ENCODE measurements at places on chromosomes 1 and 21.

GRCh38 chr1:185139246-185139645 is 17.5 kb downstream of the TRMT1L start:
- H3K4me3 ChIP-seq, result no peak overlapping the region
- H3K27ac ChIP-seq, result no peak overlapping the region
- H3K27me3 ChIP-seq, result no peaks in the 10 kb centered on the region
- no peak for DNase-seq
- peaks cover 2% of the 10 kb centered on the region for H3K36me3 ChIP-seq

DNA sequence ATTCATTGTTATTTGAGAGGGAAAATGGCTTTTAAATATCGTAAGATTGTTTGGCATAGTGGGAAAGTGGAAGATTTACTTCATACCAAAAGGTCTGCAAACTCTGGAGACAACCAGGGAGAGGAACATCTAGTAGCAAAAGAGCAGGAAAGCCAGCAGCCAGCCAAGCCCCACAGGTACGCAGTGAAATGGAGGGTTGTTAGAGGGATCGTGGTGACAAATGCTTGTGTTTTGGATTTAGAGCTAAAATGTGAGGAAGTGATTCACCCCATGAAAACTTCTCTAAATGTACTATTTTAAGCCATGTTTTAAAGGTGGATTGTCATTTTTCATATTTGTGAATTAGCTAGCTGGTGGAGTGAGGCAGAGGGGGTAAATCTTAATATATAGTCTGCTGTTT is 69.3 kb downstream of the RPS6KC1 start:
- H3K4me3 ChIP-seq, result no peak overlapping the region
- no peaks in the 10 kb centered on the region for H3K27me3 ChIP-seq
- no peak overlapping the region for H3K27ac ChIP-seq
- H3K36me3 ChIP-seq, result no peaks in the 10 kb centered on the region
- DNase-seq, result no peak

GRCh38 chr1:152036267-152037216 is at the start of gene S100A11:
TSS of gene S100A11 (minus strand) at chr1:152037004. CDS start at chr1:152036915, 89 bp downstream.
- DNase-seq, result peak; percentile 75
- peak within 1 kb of the TSS; percentile 73 for H3K4me3 ChIP-seq
- H3K4me1 ChIP-seq, result peaks cover 34% of the 10 kb centered on the region
- peaks cover 23% of the 10 kb centered on the region for H3K36me3 ChIP-seq
- H3K27ac ChIP-seq, result peak within 1 kb of the TSS; percentile 88

DNA sequence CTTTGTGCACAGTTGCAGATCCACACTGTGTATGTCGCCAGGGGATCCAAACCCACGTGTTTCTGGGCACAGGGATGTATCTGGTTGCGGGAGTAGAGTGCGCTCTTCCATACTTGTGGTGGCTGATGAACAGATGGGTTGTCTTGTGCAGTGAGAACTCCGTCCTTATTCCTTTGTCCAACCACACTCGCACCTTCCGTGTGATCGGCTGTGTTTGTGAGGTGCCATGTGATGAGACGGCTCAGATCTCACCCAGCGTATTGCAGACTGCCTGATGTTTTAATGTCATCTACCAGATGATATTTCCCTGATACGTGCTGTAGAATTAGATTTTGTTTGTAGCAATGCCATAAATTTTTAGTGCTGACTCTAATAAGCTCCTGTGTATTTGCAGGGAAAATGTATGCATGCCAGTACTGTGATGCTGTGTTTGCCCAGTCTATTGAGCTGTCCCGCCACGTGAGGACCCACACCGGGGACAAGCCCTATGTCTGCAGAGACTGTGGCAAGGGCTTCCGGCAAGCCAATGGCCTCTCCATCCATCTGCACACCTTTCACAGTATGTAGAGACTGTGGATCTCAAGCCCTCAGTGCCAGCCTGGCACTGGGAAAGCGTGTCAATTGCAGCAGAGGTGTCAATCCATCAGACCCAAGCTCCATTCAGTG is 46.2 kb upstream of the EPHA8 start:
- no peak for DNase-seq
- peaks cover 86% of the 10 kb centered on the region for H3K36me3 ChIP-seq
- H3K27ac ChIP-seq, result no peak overlapping the region
- H3K27me3 ChIP-seq, result no peaks in the 10 kb centered on the region

GRCh38 chr1:125087247-125087646 is 3902.5 kb downstream of the SRGAP2C start:
- no peak for DNase-seq
- no peaks in the 10 kb centered on the region for H3K27me3 ChIP-seq
- H3K4me1 ChIP-seq, result no peaks in the 10 kb centered on the region

- H3K4me3 ChIP-seq, result no peak overlapping the region
- peaks cover 34% of the 10 kb centered on the region for H3K27me3 ChIP-seq
- H3K36me3 ChIP-seq, result no peaks in the 10 kb centered on the region
- H3K4me1 ChIP-seq, result peaks cover 74% of the 10 kb centered on the region
- H3K27ac ChIP-seq, result no peak overlapping the region
Measured at GRCh38 chr1:155083052-155083541, 4.5 kb downstream of the EFNA3 start.

DNA sequence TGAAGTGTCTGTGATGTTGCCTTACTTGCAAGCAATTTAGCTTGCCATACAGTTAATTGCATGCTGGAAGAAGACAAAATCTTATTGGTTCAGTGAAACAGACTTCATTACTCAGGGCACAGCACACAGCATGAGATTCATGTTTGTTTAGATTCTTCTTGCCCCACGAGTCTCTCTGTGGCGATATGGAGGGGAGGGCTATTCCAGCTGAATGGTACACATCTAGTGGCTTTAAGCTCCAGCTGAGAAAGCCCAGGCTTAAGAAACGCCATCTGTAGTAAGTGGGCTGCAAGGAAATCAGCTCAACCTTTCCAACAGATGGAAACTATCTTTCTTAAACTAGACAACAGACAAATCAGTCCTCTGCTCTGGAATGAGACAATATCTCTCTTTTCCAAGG is 1022.0 kb downstream of the NCAM2 start:
- no peaks in the 10 kb centered on the region for H3K27me3 ChIP-seq
- H3K36me3 ChIP-seq, result no peaks in the 10 kb centered on the region
- H3K27ac ChIP-seq, result no peak overlapping the region
- no peak overlapping the region for H3K4me3 ChIP-seq

- peak overlapping the region; percentile 53 for H3K4me3 ChIP-seq
- H3K27me3 ChIP-seq, result no peaks in the 10 kb centered on the region
- DNase-seq, result no peak
- peak overlapping the region; percentile 66 for H3K27ac ChIP-seq
- H3K36me3 ChIP-seq, result peaks cover 30% of the 10 kb centered on the region
- H3K4me1 ChIP-seq, result peaks cover 33% of the 10 kb centered on the region
Measured at GRCh38 chr1:3625151-3625907, 514 bp downstream of the TPRG1L start.

DNA sequence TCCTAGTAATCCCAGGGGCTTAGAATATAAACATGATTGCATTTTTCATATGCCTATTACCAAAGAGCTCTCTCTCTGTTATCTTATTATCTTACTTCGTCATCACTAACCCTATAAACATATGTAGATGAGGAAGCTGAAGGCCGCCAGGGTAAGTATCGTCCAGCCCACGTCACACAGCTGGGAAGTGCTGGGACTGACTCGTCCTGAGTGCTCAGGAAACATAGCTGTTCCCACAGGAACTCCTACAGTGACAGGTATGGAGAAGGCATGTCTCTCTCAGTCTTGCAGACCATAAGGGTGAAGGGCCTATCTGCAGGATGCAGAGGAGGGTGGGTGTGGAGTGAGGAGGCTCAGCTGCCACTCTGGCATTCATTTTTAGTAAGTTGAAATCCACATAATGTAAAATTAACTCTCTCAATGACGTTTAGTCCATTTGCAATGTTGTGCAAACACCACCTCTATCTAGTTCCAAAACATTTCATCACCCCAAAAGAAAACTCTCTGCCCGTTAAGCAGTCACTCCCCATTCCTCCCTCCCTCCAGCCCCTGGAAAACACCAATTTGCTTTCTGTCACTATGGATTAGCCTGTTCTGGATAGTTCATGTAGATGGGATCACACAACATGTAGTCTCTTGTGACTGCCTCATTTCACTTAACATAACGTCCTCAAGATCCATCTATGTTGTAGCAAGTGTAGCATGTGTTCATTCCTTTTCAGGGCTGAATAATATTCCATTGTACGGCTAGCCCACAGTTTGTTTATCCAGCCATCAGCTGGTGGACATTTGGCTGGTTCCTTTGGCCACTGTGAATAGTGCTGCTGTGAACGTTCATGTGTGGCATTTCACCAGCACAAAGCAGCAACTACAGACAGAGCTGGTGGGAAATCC is 68.3 kb downstream of the TCP10L start:
- no peak overlapping the region for H3K27ac ChIP-seq
- H3K36me3 ChIP-seq, result no peaks in the 10 kb centered on the region
- no peak overlapping the region for H3K4me3 ChIP-seq

DNA sequence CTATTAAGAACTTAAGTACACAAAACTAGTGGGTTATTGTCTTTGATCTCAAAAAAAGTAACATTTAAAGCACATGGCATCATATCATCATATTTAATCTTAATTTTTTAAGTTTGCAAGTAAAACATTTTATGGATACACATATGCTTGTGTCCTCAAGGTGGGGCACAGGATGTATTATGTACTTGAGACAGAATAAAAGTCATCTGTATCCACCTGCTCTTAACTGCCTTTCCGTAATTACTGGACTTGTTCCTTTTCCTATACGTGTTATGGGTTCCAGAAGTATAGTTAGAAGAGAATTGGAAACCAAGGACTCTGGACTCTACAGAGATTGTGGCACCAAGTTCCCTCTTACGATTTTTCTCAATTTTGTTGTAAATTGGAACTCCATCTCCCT is 79.4 kb downstream of the FCRL5 start:
- H3K4me1 ChIP-seq, result no peaks in the 10 kb centered on the region
- no peak overlapping the region for H3K4me3 ChIP-seq
- H3K27me3 ChIP-seq, result no peaks in the 10 kb centered on the region
- no peak overlapping the region for H3K27ac ChIP-seq

- no peaks in the 10 kb centered on the region for H3K4me1 ChIP-seq
- H3K27me3 ChIP-seq, result no peaks in the 10 kb centered on the region
- no peaks in the 10 kb centered on the region for H3K36me3 ChIP-seq
- DNase-seq, result no peak
- H3K4me3 ChIP-seq, result no peak overlapping the region
Measured at GRCh38 chr21:36835383-36835795, 131.1 kb downstream of the HLCS start.

GRCh38 chr1:94068999-94069918 is 51.7 kb downstream of the ABCA4 start:
- no peak for DNase-seq
- H3K27ac ChIP-seq, result no peak overlapping the region
- no peaks in the 10 kb centered on the region for H3K4me1 ChIP-seq
- no peak overlapping the region for H3K4me3 ChIP-seq
- no peaks in the 10 kb centered on the region for H3K36me3 ChIP-seq

DNA sequence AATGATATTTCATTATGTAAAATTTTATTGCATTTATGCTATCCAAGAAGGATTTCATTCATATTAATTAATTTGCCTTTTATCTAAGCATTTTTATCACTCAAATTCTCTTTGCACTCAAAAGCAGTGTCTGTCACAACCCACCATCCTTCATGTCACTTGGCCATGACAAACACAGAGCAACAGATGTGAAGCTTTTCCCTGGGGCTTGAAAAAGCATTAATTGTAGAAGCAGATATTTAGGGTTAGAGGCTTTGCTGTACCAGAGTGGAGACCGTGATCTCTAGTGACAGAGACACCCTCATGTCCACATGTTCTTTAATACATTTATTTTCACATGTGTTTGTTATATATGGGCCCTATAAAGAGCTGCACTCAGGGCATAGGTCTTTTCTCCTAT is 230.5 kb downstream of the SPATA17 start:
- H3K27me3 ChIP-seq, result no peaks in the 10 kb centered on the region
- H3K36me3 ChIP-seq, result no peaks in the 10 kb centered on the region
- H3K4me3 ChIP-seq, result no peak overlapping the region
- DNase-seq, result no peak
- H3K27ac ChIP-seq, result no peak overlapping the region

- no peak for DNase-seq
- H3K4me1 ChIP-seq, result no peaks in the 10 kb centered on the region
- H3K27ac ChIP-seq, result no peak overlapping the region
- no peaks in the 10 kb centered on the region for H3K36me3 ChIP-seq
- H3K4me3 ChIP-seq, result no peak overlapping the region
Measured at GRCh38 chr1:58765006-58765405, 18.8 kb downstream of the JUN start.

GRCh38 chr1:205775015-205775716 is at the start of gene RAB29:
TSS of gene RAB29 (minus strand) at chr1:205775482. CDS start at chr1:205774956, 526 bp downstream.
- H3K4me3 ChIP-seq, result peak within 1 kb of the TSS; percentile 59
- DNase-seq, result peak; percentile 90
- H3K36me3 ChIP-seq, result peaks cover 7% of the 10 kb centered on the region

GRCh38 chr1:98002288-98002687 is 81.5 kb upstream of the DPYD start:
- no peaks in the 10 kb centered on the region for H3K4me1 ChIP-seq
- H3K27ac ChIP-seq, result no peak overlapping the region
- no peaks in the 10 kb centered on the region for H3K36me3 ChIP-seq
- no peak overlapping the region for H3K4me3 ChIP-seq
- no peaks in the 10 kb centered on the region for H3K27me3 ChIP-seq

DNA sequence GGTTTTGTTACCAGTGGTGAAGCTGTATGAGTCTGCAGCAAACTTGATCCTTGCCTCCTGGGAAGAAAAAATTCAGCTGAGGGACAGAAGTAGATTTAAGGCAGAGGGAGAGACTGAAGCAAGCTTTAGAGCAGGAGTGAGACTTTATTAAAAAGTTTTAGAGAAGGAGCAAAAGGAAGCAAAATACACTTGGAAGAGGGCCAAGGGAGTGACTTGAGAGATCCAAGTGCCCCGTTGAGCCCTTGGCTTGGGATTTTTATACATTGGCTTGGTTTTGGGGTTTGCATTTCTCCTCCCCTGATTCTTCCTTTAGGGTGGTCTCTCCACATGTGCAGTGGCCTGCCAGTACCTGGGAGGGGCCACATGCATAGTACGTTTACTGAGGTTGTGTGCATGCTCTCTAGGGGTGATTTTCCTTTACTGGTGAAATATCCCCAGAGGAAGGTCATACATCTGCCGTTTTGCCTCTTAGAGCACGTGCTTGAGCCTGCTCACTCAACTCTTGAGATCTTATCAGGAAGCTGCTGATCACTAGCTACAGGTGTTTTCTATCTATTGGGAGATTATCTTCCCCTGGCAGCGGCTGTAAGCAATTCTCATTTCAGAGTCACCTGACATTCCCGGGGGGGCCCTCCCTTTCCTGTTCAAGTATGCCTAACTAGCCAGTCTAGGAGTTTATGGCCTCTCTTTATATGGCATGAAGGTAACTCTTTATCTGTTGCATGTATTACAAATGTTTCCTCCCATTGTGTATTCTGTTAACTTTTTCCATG is 20.3 kb downstream of the FASLG start:
- H3K27me3 ChIP-seq, result no peaks in the 10 kb centered on the region
- peaks cover 38% of the 10 kb centered on the region for H3K4me1 ChIP-seq
- no peak overlapping the region for H3K4me3 ChIP-seq
- no peaks in the 10 kb centered on the region for H3K36me3 ChIP-seq
- H3K27ac ChIP-seq, result no peak overlapping the region

GRCh38 chr1:8512504-8512903 is 194.6 kb downstream of the SLC45A1 start:
- H3K4me3 ChIP-seq, result no peak overlapping the region
- peaks cover 39% of the 10 kb centered on the region for H3K4me1 ChIP-seq
- no peaks in the 10 kb centered on the region for H3K27me3 ChIP-seq
- no peak for DNase-seq

- H3K4me3 ChIP-seq, result no peak overlapping the region
- H3K27ac ChIP-seq, result no peak overlapping the region
- H3K4me1 ChIP-seq, result no peaks in the 10 kb centered on the region
- no peaks in the 10 kb centered on the region for H3K36me3 ChIP-seq
Measured at GRCh38 chr1:62390071-62390470, 46.8 kb upstream of the USP1 start.

Measured in CD4-positive, alpha-beta memory T cell (primary cell).